ENCODE measurements at places on chromosomes 3 and 15. TPM values are rescaled to one million over a fixed set of nuclear protein-coding genes. Genes with fewer than 3 reads are reported as not detected.

The OR5K2 gene
- polyA plus RNA-seq: not detected

DNA sequence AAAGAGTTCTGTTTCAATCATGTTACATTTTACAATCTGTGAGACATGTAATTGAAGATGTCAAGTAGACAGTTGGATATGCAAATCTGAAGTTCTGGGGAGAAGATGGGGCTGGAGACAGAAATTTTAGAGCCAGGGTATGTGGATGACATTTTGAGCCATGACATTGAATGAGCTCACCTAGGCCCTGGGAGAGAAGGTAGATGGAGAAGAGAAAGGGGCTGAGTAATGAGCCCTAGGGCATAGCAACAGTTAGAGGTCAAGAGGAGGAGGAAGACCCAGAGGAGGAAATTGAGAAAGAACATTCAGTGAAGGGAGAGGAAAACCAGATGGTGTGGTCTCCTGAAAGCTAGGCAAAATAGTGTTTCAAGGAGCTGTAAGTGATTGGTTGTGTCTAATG is 15.3 kb downstream of the TMEM266 start:
- DNase-seq: no peak

GRCh38 chr3:129602309-129602708 is 4.2 kb downstream of the PLXND1 start:
- DNase-seq: no peak

DNA sequence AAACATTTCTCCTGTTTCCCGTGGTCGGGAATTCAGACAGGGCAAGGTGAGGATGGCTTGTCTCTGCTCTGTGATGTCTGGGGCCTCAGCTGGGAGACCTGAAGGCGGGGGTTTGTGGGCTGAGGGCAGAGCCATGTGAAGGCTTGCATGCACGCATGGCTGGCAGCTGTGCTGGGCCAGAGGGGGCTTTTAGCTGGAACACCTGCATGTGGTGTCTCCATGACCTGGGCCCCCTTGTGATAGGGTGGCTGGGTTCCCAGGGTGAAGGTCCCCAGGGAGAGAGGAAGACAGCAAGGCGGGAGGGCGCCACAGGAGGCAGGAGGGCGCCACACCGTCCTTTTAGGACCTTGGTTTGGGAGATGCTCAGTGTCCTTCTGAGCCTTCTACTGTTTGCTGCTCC is 101.6 kb upstream of the PRR23E start:
- DNase-seq: no peak

- no peak for DNase-seq
These were observed 105.0 kb downstream of the IQCH start for GRCh38 chr15:67359431-67360079.

DNA sequence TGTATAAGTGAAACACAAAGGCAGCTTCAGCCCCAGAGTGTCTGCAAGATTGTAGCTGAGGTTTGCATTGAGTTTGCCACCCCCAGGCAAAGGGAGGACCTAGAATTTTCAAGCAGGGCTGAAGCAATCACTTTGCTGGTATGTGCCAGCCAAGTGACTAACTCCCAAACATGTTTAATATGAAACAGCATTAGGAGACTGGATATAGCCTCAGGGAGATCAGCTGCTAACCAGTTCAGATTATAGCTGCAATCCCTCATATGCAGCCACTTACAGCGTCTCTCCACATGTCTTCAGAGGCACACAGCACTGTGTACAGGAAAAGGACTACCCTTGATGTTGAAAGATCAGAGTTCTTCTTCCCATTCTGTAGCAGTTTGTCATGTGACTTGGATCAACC is 38.4 kb upstream of the PPP2R3A start:
- no peak for DNase-seq

DNA sequence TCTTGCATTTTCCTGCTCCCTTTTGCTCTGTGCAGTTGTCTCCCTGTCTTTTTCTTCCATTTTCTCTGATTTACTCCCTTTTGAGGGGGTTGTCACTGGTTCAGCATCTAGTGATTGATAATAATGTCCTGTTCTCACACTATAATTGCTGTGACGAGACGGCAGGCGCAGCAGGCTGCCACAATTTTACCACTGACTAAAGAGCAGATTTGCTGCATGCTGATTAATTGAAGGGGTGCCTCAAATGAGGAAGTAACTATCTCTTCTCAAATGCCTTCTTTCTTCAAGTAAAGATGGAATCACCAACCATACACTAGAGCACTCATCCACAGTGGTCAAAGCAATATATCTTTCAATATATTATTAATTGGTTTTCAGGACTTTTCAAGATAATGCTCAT is 219.3 kb downstream of the CBLB start:
- DNase-seq: no peak

The ZNF501 gene
- 12.2 TPM for polyA plus RNA-seq

The SLC6A20 gene
- 0.12 TPM for polyA plus RNA-seq

Data from right renal cortex interstitium (tissue), 3 donors.